ENCODE measurements at places on chromosomes 12 and 14. TPM values are rescaled to one million over a fixed set of nuclear protein-coding genes. Genes with fewer than 3 reads are reported as not detected.

GRCh38 chr14:89190765-89191513, 226.1 kb downstream of the FOXN3 start:
- no peak for DNase-seq
- H3K27ac ChIP-seq: no peak overlapping the region
- no peaks in the 10 kb centered on the region for H3K4me1 ChIP-seq
- H3K4me3 ChIP-seq: no peak overlapping the region
- no peaks in the 10 kb centered on the region for H3K36me3 ChIP-seq

- H3K4me1 ChIP-seq: no peaks in the 10 kb centered on the region
- H3K4me3 ChIP-seq: no peak overlapping the region
- no peaks in the 10 kb centered on the region for H3K36me3 ChIP-seq
Observed at GRCh38 chr12:93325855-93326254, 51.9 kb upstream of the NUDT4 start.

DNA sequence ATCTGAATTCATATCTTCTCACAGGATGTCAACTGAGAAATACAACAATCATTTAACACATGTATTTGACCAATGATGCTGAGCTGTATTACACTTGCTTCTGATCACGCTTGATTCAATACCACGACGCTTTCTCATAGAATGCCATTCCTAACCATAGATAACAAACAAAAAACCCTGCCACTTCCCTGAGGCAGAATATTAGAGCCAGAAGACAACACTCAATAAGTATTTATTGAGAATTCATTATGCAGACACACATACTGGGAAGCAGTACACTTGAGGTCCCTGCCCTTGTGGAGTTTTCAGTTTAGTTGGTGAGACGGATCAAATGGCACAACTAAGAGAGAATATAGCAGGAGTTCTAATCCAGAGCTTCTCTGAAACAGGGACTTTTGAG, 32.4 kb downstream of the BLTP3B start:
- no peak overlapping the region for H3K27ac ChIP-seq
- no peak overlapping the region for H3K4me3 ChIP-seq

DNA sequence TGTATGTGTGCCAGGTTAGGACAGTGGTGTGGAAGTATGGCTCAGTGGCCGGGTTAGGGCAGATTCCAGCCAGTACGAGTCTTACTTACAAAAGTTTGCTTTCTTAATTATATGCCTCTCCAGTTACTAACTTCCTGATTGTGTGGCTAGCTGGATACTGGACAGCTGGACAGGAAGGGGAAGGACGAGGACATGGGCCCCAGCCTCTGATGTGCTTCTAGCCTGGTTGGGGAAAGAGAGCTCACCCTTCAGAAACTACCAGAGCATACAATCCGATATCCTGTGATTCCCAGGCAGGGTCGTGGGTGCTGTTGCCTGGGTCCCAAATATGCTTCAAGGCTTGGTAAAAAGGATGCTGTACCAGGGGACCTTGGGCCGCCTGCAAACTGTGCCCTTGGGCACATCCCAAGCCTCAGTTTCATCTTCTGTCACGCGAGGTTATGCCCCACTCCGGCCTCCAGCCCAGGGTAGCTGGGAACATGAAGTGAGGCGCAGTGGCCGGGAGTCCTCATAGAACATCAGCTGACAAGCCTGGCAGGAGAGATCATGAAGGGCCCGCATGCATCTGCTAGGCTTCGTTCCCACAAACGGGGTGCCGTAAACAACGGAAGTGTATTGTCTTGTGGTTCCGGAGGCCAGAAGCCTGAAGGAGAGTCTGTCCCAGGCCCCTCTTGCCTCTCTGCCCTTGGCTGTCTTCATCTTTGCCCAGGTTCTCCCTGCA, 23.2 kb upstream of the RIN3 start:
- H3K4me1 ChIP-seq: no peaks in the 10 kb centered on the region
- no peaks in the 10 kb centered on the region for H3K36me3 ChIP-seq
- no peak overlapping the region for H3K4me3 ChIP-seq
- H3K27ac ChIP-seq: no peak overlapping the region
- no peak for DNase-seq

Gene SLC5A8
- total RNA-seq: not detected

- DNase-seq: no peak
- no peak overlapping the region for H3K27ac ChIP-seq
- no peaks in the 10 kb centered on the region for H3K36me3 ChIP-seq
- no peak overlapping the region for H3K4me3 ChIP-seq
Observed at GRCh38 chr14:74563233-74563585, 48.8 kb downstream of the LTBP2 start.

Gene OR8S1
- not detected for total RNA-seq

Gene ACSS3
- total RNA-seq: 0.10 TPM

Gene GZMB
- total RNA-seq: 1.2 TPM

Gene BEST3
- total RNA-seq: 0.67 TPM

DNA sequence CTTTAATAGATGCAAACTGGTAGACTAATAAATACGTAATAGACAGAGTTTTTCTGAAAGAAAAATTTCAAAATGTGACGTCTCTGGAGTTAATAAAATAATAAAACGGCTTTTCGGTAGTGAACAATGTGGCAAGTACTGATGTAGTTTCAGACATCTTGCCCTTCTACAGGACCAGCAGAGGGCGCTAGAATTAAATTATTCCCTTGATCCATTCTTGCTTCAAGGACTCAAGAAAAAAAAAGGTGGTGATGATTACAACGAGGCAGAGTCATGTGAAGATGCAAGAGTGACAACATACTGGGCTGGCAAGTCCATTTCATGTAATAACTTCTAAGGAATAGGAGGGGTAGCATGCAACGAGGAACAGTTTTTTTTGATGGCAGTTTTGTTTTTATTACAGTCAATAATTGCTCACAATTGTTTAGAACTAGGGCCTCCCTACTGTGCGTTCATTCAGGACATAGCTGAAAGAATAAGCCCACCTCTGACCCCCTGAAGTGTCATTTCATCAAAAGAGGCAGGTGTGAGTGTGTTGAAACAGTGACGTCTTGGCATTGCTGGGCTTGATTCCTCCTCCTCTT, 101.0 kb upstream of the GZMB start:
- no peak overlapping the region for H3K27ac ChIP-seq
- H3K4me1 ChIP-seq: no peaks in the 10 kb centered on the region
- no peaks in the 10 kb centered on the region for H3K36me3 ChIP-seq

DNA sequence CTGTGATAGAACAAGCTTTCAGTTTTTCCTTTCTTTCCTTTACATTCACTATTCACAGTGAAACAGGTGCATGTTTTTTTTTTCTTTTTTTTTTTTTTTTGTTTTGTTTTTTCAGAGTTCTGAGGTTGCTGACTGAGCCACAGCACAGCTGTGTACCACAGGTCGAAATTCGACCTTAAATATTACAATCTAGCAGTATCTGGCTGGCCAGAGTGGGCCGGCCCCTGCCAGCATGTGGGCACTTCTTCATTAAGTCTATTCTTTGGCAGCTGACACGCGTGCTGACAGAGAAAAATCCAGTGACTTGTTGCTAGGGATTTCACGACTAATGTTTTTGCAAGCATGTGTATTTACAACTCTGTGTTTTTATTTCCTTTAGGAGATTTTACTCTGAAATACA, 33.9 kb downstream of the FBXO33 start:
- H3K27ac ChIP-seq: no peak overlapping the region
- H3K4me1 ChIP-seq: no peaks in the 10 kb centered on the region
- no peak overlapping the region for H3K4me3 ChIP-seq
- H3K27me3 ChIP-seq: no peaks in the 10 kb centered on the region
- H3K36me3 ChIP-seq: no peaks in the 10 kb centered on the region

GRCh38 chr12:132089407-132089910, 54.7 kb downstream of the DDX51 start:
- H3K27ac ChIP-seq: no peak overlapping the region
- DNase-seq: no peak
- H3K27me3 ChIP-seq: no peaks in the 10 kb centered on the region

DNA sequence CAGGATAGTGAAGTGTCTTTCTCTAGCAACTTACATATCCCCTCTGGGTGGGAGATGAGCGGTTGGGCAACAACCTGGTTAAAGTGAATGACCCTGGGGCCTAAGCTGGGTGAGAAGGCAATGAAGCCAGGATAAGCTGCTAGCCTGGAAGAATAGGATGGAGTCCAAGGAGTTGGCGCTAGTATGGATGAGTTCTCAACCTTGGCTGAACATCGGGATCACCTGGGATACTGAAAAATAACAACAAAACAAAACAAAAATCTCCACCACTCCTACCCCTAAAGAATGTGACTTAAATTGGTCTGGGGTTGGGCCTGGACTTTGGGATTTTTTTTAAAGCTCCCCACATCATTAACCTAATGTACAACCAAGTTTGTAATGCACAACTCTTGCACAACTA, 4.8 kb upstream of the RPS6KA5 start:
- no peaks in the 10 kb centered on the region for H3K36me3 ChIP-seq
- no peak for DNase-seq
- H3K27me3 ChIP-seq: no peaks in the 10 kb centered on the region
- no peak overlapping the region for H3K27ac ChIP-seq
- H3K4me1 ChIP-seq: no peaks in the 10 kb centered on the region

DNA sequence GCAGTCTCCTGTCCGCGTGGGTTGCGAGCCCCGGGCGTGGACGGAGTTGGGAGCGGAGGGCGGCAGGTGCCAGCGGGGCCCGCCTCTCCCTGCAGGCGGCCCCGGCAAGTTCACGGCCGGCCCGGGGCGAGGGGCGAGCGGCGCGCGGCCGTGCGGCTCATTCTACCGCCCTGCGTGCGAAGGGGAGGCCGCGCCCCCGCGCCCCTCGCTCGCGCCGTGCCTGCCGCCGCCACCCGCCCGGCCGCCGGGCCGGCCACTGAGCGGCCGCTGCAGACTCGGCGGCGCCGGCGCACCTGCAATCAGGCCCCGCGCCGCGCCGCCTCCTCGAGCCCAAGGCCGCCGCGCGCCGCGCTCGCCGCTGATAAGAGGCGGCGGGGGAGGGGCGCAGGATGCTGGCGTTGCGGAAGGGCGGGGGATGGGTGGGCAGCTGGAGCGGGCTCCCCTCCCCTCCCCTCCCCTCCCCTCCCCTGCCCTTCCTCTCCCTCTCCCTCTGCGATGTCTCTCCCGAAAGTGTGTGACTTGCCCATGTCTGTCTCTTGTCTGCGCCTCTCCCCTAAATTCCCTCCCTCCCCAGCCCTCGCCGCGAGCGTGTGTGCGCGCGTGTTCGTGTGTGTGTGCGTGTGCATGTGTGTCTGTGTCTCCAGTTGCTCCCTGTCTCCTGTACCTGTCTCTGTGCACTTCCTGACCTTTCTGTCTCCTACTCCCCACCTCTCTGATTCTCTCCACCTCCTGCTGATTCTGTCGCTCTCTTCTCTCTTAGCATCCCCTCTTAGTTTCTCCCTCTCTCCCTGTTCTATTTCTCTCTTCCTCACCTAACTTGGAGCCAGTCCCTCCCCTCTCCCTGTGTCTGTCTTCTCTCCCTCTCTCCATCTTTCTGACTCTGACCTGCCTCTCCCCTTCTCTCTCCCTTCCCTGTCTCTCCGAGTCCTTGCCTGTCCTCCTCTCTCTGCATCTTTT, 768.1 kb upstream of the TBX3 start:
- no peaks in the 10 kb centered on the region for H3K4me1 ChIP-seq
- H3K36me3 ChIP-seq: no peaks in the 10 kb centered on the region
- no peak overlapping the region for H3K27ac ChIP-seq
- no peak for DNase-seq

Gene CCDC38
- not detected for total RNA-seq

DNA sequence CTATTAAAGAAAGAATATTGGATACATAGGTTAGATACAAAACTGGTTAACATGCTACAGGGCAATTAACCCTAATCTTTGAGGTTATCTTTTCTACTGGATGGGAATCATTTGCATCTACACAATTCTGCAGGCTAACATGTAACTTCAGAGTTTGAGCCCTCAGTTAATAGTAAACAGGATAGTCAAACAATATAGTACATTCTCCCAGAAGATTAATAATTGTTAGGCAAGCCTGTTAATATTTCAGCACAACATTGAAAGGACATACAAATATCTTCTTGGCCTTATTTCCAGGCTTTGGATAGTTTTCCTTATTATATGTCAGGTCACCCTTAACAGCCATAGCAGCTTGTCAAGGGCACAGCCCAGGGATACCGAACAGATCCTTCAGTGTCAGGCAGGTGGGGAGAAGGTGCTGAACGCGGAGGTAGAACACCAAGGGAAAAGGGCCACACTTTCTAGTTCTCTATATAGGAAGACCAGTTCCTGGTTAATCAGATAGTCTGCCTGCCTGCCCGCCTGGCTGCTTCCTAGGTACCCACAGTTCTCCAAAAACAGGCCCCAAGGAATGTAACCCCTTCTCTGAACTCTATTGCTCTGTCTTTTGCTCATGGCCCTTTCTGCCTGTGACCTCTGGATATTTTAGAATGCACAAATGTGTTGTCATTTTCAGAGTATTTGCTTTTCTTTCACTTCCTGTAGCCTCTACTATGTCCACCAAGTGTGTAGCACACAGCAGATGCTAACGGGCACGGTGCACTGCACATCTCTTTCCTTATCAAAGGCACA, 256.0 kb downstream of the PCNX1 start:
- no peaks in the 10 kb centered on the region for H3K36me3 ChIP-seq
- DNase-seq: no peak
- H3K27ac ChIP-seq: no peak overlapping the region
- H3K27me3 ChIP-seq: no peaks in the 10 kb centered on the region
- H3K4me1 ChIP-seq: no peaks in the 10 kb centered on the region
- no peak overlapping the region for H3K4me3 ChIP-seq

Gene NPFF
- not detected for total RNA-seq

DNA sequence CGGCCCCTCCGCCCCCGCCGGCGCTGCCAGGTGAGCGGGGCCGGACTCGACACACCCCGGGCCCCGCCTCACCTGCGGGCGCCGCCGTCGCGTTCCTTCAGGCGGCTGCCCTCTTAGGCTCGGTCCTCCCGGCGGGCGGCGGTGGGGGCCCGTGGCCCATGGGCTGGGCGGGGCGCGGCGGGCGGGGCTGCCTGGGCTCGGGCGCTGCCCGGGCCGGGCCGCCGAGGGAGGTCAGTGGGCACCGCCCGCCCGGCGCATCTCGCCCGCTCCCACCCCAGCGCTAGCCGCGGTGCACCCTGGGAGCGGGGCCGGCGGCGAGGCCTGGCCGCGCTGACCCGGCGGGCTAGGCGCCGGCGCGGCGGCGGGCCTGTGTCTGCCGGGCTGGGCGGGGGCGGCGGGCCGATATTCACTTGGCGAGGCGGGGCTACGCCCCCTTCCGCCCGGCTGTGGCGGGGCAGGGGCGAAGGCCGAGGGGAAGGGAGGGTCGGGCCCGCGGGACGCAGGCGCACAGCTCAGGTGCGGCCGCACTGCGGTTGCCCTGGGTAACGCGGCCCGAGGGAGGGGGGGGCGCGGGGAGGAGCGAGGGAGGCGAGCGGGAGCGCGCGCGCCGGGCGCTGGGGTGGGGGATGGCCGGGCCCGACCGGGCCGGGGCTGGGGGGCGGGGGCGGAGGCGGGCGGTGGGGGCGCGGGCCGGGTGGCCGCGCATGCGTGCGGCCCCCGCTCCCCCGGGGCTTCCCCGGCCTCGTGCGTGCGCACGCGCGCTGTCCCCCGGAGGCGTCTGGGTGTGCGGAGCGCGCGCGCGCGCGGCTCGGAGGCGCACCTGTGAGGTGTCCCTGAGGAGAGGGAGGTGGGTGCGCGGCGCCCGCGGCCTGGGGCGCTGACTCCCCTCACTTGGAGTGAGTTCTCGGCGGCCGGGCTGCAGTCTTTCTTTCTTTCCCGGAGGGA, at the start of the genes CCDC92 and ZNF664:
Gene CCDC92, minus strand, starts transcription at position 375 of the 945 bp plus-strand sequence. CDS start 28,526 bp downstream, outside the sequence.
Gene ZNF664, plus strand, starts transcription at position 759 of the 945 bp plus-strand sequence. CDS start 38,930 bp downstream, outside the sequence.
- H3K4me1 ChIP-seq: peaks cover 12% of the 10 kb centered on the region
- no peaks in the 10 kb centered on the region for H3K27me3 ChIP-seq
- peaks cover 8% of the 10 kb centered on the region for H3K36me3 ChIP-seq
- peak within 1 kb of the TSS; percentile 82 for H3K27ac ChIP-seq
- DNase-seq: no peak
- peak within 1 kb of the TSS; percentile 82 for H3K4me3 ChIP-seq

Data from Panc1 (cell line).